ENCODE measurements at places on chromosomes 1 and 21.

- no peak for DNase-seq
Observed at GRCh38 chr1:166876540-166876838, 425 bp upstream of the TADA1 start.

DNA sequence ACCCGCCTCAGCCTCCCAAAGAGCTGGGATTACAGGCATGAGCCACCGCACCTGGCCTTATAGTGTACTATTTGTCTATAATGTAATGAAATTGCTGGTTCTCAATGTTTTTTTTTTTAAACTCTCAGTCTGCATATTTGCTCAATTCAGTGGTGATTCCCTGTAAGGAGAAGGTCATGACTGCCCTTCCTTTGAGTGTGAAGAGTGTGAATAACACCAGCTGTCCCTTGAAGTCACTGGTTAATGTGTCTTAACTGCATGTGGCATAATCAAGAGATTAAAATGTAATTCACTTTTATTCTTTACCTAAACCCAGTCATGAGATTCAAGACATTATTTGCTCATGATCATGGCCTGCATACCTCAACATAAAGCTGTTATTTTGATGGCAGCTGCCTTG, 30.5 kb downstream of the MTF2 start:
- no peak for DNase-seq

DNA sequence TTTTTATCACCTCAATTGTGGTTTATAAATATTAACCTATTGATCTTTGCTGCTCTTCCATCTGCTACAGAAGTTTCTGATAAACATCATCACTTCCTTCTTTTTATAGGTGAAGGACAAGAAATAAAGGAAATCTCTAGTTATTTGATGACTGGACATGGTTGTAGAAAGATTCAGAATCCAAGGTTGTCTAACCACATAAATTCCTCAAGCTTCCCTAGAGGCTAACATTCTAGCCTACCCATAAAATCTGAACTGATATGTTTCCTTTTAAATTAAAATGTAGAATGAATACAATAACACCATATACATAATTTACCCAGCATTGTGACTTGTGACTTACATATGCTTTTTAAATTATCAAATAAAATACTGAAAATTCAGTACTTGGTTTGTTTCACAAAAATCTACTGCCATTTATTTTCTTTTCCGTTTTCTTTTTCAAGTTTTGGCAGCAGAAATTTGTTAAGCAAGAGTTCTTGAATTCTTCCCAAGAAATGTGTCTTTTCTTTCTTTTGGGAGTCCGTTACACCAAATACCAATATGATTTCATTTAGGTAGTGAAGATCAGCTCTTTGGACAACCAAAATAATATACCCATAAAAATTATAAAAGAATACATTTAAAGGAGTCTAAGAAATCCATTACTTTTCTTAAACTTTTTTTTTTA, 513.2 kb upstream of the ADGRL2 start:
- no peak for DNase-seq

DNA sequence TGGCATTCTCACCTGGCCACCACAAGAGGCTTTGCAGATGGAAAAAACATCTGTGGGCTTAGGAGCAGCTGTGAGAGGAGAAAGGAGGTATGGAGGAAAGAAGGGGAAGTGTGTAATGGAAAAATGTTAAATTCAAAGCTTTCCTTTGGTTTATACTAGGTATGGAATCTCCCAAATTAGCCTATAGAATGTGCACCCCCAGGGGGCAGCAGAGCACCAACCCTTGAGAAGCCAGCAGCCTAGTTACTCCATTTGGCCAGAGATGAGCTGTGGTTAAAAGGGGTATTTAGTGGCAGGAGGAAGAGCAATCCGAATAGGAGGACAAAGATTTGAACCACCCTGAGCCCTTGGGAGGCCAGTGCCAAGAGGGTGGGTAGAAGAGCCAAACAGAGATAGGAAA, 97.5 kb upstream of the CTTNBP2NL start:
- peak; percentile 72 for DNase-seq

GRCh38 chr1:6342056-6342455, 51.5 kb downstream of the ACOT7 start:
- peak; percentile 20 for DNase-seq

- no peak for DNase-seq
Observed at GRCh38 chr1:176799327-176799726, 336.4 kb downstream of the PAPPA2 start.

DNA sequence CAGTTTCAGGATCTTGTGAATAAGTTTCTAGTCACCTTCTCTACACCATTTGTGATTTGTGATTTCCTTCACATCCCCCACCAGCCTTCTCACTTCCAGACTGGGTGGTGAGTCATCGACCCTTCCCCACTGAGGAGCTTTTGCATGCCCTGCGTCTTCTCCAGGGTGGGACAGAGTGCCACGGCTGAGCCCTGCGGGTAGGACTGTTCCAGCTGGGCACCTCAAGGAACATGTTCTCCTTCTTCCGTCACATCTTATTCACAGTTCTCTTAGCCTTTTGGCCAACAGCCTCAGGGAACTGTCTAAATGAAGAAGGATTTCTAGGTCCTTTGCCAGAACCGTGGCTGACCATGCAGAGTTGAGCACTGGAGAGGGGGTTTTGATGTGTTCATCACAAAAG, 116.5 kb downstream of the TMEM53 start:
- DNase-seq, result no peak

DNA sequence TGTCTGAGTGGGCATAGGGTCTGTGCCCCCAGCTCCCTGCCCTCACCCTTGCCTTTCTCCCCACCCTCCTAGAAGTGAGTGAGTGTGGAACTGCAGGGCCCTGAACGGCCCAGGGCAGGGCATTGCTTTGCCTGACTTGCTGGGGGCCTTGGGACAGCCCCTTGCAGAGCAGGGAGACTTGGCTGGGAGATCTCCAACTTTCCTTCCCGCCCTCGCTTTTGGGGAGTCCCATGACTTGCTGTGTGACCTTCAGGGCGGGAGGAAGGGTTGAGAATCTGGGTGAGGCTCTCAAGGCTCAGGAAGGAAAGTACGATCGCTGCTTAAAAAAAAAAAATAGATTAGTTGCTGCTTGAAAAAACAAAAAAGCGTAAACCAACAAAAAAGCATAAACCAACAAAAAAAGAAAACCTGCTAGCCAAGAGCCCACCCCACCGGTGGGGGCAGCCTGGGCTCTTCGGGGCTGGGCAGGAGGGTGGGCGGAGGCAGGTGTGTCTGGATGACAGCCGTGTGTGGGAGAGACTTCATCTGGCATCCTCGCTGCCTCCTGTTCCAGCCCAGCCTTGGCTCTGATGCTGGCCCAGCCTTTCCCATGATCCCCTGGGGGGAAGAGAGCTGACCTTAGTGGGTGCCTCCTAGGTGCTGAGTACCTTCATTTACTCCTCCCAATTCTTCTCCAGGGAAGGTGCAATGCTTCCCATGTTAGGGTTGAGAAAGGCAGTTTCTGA, 6.5 kb downstream of the NBL1 start:
- no peak for DNase-seq

DNA sequence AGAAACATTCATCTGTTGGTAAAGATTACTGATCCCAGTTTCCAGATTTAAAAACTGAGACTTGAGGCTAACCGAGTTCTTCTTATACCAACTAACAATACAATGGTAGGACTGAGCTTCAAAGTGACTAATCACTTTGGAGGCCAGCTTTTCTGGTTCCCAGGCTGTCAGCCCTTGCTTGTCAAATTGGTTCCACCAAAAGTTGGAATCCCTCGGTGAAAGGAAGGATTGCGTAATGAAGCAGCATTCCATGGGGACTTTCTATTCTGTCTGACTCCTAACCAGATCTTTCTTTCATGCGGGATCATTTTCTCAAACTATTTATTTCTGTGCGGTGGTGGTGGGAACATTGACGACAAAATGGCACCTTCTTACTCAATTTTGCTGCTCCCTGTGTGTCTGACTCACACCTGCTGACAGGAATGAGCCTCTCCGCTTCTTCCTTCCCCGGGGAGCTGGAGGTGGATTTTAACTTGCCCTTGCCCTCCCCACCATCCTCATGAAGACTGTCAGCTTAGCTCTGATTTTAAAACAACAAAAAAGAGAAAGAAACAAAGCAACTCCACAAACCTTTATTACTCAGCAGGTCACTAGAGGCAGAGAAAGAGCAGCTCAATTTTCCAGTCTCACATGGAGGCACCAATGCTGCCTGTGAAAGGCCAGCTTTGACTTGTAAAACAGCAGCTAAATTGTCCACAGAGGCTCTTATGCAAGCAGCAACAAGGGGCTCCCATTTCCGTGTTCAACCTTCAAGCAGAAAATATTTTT, 32.9 kb upstream of the RASAL2 start:
- no peak for DNase-seq

- DNase-seq, result peak; percentile 96
Observed at GRCh38 chr1:248838357-248839167, 538 bp downstream of the ZNF672 start.

GRCh38 chr1:60958001-60958400, 124.4 kb upstream of the NFIA start:
- peak; percentile 80 for DNase-seq

DNA sequence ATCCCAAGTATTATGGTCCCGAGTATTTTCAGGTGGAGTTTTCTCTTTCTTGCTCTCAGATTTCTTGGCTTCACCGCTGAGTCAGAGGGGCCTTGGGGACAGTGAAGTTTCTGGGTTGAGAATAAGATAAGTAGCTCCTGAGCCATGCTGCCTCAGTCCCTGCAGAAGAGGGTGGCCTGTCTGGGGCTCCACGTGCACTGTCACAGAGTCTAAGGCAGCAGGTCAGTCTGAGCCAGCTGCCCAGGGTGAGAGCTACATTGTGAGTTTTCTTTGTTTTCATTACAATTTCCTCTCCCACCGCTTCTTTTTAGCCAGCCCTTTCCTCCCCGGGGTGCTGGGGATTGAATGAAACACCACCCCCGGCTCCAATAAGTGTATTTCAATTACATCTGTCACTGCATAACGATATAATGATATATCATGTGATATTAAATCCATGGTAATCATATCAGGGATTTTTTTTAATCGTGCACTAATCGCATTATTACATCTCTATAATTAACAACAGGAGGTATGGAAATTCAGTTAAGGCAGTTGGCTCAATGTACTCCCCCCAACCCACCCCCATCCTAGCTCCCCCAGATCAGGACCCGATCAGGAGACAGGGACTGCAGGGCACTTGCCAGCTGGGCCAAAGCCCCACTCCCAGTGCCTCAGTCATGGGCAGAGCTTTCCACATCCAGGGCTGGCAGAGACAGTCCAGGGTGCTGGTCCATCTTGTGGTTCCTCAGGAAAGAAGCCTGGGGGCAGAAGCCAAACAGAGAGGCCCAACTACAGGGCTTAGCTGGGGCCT, 43.7 kb downstream of the DMAP1 start:
- no peak for DNase-seq

GRCh38 chr1:216740331-216740730, 17.1 kb upstream of the ESRRG start:
- no peak for DNase-seq

GRCh38 chr1:30248373-30248772, 475.0 kb downstream of the MATN1 start:
- no peak for DNase-seq

DNA sequence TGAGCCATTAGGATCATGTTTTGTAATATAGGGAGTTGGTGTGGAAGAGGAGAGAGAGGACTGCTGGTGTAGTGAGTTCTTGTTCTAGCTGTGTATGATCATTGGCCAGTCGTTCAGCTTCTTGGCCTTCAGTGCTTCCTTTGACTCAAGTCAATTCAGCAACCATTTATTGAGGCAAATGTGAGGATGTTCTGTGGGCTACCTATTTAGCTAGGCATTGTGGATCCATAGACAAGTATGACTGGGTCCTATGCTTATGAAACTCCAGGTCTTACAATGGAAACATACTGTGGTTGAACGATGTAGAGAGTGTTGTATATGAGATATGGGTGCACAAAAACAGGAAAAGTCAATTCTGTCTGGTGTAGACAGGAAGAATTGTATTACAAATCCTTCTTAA, 41.7 kb downstream of the NFIA start:
- no peak for DNase-seq

- no peak for DNase-seq
Observed at GRCh38 chr1:26949926-26950319, 10.3 kb downstream of the KDF1 start.

DNA sequence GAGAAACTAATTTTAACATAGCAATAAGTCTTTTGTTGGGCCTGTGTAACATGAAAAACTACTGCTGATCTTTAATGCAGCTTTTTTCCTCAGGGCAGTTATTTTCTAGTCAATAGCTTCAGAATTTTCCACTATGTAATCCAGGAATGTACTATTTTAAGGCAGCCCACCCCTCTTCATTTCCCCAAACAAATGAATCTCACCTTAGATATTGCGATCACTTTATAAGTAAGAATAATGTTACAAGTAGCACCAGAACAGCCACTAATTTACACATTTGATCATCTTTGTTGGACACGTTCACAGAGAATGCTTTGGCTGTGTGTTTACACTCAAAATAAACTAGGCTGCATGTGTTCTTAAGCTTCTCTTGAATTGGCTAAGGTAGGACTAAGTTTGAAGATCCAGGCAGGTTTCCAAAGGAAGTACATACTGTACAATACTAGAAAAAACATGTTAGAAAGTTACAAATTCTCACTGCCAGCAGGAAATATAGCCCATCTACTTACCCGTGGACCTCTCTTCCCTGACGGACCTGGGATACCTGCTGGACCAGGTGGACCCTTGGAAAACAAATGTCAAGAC, 41.7 kb downstream of the COL24A1 start:
- no peak for DNase-seq

GRCh38 chr1:201213926-201214325, 23.3 kb downstream of the IGFN1 start:
- DNase-seq, result no peak

DNA sequence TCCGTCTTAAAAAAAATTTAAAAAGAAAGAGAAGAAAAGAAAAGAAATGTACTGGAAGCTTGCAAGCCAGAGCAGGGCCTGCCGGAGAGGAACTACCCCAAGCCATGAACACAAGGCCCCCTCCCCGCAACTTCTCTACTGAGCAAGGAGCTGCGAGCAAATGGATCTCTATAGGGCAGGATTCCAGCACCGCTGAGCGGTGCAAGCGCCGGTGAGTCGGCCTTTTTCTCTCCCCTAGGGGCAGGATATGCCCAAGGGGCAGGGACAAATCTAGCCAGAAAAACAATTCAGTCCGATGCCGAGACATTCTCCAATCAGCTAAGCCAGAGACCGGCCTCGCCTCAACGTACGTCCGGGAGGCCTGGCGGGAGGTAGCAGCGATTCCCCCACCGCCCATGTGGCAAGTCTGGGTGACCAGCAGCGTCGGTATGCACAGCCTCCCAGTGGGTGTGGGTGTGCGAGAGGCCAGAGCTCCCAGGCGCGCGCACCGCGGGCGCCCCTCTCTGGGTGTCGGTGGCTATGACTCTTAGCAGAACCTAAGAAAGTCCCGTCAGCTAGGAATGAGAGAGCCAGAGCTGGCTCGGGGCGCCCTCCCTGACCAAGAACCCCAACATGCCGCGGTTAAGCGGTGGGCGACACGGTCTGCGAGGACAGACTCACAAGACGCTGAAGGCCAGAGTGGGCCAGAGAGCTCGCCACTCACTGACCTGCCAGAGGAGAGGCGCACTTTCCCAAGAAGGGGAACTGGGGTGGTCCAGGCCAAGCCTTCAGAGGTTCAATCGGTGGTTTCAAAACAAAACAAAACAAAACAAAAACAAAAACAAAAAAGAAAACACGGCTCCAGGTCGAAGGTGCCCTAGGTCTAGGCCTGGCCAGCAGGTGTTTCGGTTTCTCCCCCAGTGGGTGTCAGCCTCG, 1.9 kb downstream of the CSMD2 start:
- peak; percentile 72 for DNase-seq

Measured in hematopoietic multipotent progenitor cell treated with erythropoietin and hydrocortisone succinate and interleukin-3 and kit ligand, for 4 days (in vitro differentiated cells).